ENCODE measurements at places on chromosomes 13 and 19.

GRCh38 chr13:24624801-24625231, 55.4 kb upstream of the ATP12A start:
- no peak for DNase-seq

DNA sequence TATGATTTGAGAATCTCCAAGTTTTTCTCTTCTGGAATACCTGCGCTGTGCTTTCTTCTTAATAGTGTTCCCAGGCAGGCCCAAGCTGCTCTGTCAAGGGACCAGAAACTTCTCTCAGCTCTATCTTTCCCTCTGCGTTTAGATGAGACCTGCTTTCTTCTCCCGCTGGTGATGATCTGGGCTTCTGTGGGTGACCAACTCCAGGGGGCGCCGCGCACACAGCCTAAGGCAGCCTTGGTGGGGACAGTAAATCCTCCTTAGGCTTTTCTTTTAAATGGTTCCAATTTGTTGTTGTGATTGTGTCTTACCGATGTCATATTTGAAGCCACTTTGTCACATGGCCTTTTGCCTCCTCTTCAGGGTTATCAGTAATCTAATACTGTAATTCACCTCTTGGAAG, 439.4 kb upstream of the KLF12 start:
- no peak for DNase-seq

- DNase-seq = no peak
These were observed 133.1 kb downstream of the ABCC4 start for GRCh38 chr13:95168191-95168590.

DNA sequence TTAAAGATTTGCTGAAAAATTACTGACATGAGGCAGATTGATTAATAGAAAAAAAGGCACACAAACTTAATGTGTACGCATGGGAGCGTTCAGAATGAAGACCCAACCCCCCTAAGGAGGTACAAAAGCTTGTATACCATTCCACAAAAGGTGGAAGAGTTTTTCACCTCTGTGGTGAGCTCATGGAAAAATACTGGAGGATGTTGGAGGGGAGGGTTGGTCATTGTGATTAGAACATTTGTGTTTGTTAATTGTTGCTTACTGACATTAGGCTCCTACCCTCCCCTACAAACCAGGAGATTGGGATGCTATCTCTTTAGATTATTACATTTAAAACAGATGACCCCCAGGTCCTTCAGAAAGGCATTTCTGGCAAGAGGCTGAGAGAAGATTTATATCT, 1973.3 kb downstream of the OLFM4 start:
- DNase-seq = no peak

GRCh38 chr19:32817569-32818476, 51.7 kb downstream of the SLC7A9 start:
- DNase-seq = no peak

- no peak for DNase-seq
These were observed 152.4 kb downstream of the LMO7 start for GRCh38 chr13:75788481-75788981.

- DNase-seq = no peak
These were observed 31.3 kb upstream of the GTF3A start for GRCh38 chr13:27393101-27393500.

DNA sequence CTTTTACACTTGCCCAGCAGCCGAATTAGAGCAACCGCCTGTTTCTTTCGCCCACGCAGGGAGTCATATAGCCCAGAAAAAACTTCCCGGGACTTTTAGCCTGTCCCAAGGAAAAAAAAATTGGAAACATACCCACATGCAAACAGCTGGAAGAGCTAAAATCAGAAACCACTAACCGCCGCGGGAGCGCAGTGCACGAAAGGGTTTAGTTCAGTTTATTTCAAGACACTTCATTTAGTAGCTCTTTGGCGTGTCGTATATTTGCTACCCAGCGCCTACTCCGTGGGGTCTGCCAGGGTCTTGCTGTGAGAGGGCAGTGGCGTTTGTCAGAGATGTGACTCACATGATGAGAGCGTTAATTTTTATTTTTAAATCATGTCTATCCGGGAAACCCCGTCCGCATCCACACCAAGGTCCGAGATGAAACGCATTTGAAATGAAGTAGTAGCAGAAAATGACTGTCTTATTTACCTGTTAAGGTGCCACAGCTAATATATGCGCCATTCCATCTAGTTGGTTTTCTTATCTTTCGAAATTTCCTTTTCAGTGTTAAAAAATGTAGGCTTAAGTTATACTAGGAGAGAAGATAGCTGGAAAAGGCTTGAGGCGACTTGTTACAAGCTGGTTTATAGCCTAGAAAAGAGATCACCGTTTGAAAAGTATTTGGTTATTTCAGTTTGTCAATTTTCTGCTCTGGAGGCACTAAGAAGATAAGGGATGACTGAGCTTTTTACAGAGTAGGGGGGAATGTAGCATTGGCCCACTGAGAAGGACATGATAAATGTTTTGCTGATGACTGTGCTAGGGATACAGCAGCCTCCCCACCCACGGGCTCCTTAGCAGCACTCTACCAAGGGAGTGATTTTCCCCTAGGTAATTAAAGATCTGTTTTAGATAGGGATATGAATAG, 1.7 kb downstream of the KLF5 start:
- DNase-seq = no peak

DNA sequence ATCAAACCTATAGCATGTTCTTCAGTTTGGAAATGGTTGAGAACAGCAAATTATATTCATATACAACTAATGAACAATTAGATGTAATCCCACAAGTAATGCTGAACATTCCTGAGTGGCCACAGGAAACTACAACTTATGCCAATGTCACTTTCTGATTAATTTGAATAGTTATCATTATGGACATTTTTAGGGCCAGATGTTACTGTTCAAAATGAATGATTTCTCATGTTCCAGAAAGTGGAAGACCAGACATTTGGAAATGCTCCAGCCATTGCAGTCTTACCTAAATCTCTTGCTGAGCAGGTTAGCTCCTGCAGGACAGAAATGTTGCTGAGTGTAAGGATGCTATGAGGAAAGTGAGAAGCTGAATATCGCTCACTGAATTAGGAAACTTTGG, 819.8 kb downstream of the PCDH9 start:
- no peak for DNase-seq

DNA sequence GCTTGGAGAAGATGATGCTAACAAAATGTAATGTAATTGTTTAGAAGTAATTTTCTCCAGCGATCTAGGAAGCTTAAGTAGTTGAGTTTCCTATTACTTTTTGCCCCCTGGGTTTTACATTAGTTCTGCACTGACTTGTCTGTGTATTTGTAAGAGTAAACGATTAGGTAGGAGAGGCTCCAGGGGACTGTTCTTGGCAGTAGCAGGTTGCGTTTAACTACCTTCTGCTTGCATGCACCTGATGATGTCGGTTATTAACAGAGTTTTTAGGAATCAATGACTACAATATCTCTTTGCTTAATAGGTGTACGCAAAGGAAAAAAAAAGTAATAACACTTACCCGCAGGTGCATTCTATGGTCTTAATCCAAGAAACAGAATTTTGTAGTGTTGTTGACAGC, 18.3 kb upstream of the UGGT2 start:
- no peak for DNase-seq

DNA sequence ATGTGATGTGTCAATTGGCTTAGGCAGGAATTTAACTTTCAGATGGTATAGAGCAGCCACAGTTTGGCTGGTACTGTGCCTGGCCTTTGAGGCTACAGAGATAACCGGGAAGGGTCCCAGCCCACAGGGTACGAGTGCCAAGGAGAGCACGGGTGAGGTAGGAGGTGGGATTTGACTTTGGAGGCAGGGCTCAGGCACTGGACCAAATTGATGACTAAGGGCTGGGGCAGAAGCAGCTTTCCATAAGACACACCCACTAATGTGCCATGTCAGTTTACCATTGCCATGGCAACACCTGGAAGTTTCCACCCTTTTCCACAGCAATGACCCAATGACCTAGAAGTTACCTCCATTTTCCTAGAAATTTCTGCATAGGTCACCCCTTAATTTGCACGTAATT, 466.2 kb downstream of the TSHZ3 start:
- DNase-seq = no peak

- no peak for DNase-seq
These were observed 128.4 kb downstream of the LHFPL6 start for GRCh38 chr13:39474600-39474999.

GRCh38 chr13:42331009-42331408, 59.1 kb downstream of the AKAP11 start:
- DNase-seq = no peak

DNA sequence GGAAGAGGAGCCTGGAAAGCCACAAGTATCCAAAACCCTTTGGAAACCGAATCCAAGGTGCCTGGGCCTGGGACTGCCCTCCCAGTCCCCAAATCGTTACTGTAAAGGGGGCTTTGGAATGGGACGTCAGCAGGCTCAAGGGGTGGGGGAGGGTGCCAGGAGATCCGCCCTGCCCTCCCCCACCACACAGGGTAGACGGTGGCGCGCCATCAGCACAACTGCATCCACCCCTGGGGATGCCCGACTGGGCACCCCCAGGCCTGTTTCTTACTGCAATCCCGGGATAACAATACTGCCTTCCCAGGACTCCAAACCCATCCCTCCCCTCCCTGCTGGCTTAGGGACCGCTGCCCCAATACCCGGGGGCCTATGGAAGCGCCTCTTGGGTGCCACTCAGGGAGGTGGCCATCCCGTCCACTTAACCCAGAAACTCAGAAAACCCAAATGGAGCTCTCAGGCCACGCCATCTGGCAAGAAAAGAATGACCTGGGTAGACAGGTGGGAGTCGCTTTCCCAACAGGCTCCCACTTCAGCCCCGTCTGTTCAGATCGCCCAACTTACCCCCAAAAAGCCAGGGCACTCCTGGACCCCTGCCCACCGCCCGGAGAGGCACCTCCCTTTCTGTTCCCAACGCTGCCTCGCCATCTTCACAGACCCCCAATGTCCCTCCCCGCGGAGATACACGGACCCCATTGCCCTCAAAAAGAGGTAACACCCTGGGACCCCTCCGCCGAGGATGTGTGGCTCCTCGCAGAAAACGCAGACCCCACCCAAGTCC, 2.4 kb downstream of the KLF16 start:
- no peak for DNase-seq

- DNase-seq = no peak
These were observed 9.8 kb downstream of the CYP2A7 start for GRCh38 chr19:40872209-40872608.

DNA sequence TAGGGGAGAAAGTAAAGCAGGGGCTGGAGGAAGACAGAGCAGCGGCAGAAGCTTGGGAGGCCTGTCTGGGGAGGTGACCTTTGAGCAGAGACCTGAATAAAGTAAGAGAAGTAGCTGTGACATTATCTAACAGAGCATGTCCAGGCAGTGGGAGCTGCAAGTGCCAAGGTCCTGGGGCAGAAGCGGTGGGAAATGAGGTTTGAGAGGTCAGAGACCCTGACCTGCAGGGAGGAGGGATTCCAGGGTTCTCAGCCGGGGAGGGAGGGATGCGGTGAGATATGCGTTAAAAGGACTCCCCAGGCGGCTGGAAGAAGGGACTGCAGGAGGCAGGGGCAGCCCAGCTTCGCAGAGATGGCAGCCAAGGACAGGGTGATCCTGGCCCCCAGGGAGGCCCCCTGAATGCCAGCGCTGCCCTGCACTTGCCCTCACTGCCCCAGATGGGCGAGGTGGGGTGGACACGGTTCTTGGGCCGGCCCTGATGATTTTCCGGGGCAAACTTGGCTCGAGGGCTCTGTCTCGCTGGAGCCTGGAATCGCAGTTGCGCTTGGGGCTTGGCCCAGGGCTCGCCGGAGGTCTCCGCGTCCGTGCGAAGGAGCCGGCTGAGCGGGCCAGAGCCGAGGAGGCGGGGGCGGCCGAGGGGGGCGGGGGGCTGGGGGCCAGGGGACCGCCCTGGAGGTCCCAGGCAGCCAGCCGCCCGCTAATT, 3.2 kb downstream of the CRLF1 start:
- DNase-seq = no peak

DNA sequence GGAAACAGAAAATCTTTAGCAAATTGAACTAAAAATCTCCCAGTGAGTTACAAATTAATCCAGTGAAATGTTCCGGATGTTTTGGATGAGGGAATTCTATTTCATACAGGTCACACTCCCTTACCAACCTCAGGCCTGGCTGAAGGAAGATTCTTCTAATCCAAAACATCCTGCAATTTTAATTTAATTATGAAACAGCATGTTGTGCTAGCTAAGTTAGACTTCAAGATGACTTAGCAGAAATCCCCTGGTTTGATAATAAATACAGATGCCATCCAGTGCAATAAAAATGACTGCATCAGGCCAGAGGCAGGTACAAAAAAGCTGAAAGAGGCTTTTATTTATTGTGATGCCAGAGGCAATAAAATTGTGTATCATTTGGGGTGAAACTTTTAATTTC, 96.7 kb upstream of the CLDN10 start:
- no peak for DNase-seq

Measured in CD4-positive, alpha-beta T cell treated with Interleukin-4 for 4 hours (primary cell).